ENCODE measurements at places on chromosomes 13 and 19.

- no peak for DNase-seq
These were observed at the start of gene HCST for GRCh38 chr19:35901854-35902661. Gene HCST, plus strand, starts transcription at chr19:35902529. Its CDS starts 65 bp downstream, at chr19:35902594.

DNA sequence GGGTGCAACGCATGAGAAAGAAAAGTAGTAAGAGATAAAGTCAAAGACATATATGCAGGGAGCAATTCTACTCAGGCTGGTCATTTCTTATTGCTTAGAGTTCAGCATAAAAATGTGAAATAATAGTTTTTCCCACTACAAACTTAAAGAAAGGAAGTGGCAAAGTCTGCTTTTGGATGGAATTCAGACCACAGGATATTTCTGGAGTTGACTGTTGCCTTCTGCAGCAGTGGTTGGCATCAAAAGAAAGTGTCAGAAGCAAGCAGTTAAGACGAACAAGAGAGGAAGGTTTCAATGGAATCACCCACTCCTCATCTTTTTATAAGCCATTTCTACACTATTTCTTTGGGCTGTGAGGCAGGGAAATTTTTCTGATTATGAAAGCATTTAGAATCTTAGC, 36.2 kb upstream of the TRPC4 start:
- DNase-seq = no peak

DNA sequence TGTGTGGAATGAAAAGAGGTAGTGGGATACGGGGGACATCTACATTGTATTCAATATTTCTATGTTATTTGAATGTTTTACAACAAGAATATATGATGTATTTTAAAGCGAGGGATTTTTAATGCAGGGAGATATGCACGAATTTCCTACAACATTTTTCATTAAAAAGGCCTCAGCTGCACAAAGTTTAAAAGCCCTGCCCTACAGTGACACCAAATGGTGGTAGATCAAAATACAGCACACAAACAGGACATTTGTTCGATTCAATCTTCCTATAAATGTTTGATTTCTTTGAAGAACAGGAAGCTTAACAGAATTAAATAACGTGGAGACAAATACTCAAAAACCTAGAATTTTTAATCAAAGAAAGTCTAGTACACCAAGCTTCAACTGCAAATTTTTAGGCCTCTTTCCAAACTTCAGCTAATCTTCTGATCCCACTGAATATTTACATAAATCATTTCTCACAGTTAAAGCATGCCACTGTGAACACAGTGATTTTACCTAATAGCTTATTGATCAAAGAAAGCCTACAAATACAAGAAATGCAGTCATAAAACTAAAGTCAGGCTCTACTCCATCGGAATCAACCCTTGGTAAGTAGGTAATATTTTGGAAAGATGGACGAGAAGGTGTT, 257.2 kb downstream of the DIAPH3 start:
- DNase-seq = no peak

DNA sequence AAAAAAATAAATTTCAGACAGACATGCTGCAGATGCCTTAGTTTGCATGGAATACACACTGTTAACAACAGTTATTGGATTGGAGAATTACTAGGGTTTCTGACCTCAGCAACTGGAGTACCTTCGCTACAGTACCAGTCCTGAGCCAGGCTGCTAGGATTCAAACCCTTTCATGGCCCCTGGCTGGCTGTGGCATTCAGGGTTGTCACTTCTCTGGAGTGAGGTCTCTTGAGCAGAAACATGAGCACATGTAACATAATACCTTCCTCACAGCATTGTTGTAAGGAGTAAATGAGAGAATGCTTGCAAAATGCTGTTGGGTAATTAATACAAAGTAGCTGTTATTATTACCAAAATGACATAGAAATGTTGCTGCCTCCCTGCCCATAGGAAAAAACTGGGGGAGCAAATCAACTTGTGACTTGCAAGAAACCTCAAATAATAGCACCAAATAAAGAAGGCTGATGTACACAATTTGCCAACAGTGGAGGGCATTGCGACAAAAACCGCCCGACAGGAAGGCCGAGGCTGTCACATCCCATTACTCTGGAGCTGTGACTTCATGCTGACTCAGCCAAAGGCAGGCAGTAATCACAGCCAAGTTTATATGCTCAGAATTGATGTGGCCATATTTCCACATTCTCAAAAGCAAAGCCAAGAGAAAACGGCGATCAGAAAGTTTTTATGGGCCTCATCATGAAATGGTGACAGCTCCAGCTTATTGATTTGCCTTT, 100.4 kb downstream of the RFC3 start:
- DNase-seq = no peak

DNA sequence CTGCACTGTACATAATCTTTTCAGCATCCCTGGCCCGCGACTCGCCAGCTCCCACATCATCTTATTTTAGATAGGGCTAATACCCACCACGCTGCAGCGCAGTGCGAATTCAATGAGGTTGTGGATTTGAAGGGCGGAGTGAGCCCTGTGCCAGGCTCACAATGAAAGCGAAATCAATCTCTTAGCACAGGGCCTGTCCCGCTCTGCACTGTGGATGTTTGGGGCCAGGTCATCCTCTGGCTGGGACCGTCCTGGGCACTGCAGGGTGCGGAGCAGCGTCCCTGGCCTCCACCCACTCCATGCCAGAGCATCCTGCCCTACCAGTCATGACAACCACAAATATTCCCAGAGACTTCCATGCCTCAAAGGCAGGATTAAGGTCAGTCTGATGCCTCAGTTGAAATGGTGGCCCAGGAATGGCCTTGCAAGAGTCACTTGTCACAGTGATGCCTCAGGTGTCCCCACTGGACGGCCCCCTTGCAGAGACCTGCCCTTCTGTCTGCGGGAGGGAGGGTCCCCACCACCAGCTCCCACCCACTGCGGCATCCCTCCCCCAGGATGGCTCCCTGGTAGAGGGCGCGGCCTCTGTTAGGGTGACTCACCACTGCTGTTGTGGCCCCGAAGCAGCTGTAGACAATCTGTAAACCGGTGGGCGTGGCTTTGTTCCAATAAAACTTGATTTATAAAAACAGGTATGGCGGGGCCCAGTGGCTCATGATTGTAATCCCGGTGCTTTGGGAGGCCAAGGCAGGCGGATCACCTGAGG, 5.6 kb downstream of the UHRF1 start:
- DNase-seq = peak; percentile 53

DNA sequence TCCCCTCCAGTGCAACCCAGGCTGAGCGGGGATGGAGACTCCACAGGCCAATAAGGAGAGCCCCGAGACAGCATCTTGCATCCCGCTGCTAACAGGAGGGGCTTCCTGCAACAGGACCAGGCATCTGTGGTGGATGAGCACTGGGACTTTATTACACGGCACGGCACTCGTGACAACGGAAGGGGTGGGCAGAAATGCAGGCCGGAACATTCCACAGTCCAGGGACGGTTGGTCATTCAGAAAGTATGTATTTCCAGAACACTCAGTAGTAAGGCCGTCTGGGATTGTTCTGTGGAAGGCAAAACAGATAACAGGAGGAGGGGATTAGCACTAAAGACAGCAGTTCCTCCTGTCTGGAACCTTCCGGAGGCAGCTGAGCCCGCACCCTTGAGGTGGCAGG, 3.3 kb upstream of the TM6SF2 start:
- no peak for DNase-seq

DNA sequence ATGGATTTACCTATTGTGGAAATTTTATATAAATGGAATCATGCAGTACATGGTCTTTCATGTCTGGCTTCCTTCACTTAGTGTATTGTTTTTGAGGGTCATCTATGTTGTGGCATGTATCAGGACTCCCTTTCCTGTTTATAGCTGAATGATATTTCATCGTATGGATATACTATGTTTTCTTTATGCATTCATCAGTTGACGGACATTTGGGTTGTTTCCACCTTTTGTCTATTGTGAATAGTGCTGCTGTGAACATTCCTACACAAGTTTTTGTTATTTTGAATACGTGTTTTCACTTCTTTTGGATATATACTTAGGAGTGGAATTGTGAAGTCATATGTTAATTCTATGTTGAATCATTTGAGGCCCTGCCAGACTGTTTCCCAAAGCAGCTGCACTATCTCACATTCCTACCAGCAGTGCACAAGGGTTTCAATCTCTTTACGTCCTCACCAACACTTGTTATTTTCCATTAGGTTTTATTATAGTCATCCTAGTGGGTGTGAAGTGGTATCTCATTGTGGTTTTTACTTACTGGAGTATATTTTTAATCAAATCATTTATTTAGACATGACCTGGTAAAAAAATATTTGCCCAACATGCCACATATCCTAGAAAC, 262.7 kb downstream of the DLEU7 start:
- DNase-seq = no peak

GRCh38 chr13:113537205-113537604, 46.7 kb upstream of the DCUN1D2 start:
- no peak for DNase-seq

DNA sequence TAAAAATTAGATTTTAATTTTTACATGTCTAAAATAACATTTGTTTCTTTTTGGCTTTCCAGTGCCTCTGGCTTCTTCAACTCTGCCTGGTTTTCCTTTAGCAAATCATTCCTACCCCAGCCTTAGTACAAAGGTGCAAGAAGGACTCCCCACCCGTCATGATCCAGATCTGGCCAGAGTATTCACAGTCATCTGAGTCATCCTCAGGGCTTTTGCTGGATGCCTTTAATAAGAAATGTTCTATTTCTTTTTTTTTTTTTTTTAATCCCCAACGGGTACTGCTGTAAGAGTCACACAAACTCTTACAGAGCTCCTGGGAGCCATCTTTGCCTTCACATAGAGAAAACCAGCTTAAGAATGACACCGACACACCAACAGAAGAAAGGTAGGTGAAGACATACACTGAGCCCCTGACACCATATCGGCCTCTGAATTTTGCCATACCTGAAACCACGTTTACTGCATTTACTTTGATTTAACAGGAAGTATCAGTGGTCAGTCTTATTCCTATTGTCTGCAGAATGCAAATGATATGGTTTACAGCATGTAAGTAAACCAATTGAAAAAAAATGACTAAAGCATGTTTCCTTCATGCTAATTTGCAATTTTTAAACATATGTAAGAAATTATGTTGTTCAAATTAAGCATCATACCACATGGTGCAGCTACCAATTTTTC, 184.4 kb downstream of the NALCN start:
- DNase-seq = no peak

GRCh38 chr13:21957833-21958232, 287.0 kb downstream of the FGF9 start:
- no peak for DNase-seq

- DNase-seq = no peak
These were observed 38.7 kb upstream of the GRTP1 start for GRCh38 chr13:113402471-113403254.

DNA sequence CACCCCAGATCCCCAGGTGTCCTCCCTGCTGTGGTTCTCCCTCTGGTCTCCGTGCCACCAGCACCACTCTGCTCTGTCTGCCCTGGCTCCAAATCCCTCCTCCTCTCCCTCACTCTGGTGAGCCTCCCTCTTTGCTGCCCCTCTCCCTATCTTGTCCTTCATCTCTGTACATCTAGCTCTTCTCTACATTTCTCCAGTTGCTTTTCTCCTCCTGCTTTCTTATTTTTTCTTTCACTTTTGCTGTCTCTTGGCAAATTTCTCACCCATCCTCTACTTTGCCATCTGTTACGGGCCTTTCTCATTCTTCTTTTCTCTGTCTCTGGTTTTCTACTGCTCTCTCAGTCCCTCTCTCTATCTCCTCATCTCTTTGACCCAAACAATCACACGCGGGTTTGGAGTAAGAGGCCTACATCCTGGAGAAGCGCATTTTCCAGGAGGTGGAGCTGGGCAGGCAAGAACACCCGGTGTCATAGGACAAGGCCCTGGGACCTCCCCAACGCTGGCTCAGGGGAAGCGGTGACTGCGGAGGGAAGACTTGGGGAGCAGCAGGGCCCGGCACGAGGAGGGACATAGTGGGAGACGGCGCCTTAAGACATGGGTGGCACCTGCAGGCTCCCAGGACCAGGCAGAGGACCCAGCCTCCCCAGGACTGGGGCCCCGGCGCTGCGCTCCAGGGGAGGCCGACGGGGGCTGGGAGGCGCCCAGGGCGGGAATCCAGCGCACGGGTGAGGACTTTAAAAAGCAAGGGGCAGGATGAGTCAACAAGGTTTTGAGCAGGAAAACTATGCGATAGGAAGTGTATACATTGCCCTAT, 9.9 kb downstream of the ZNF611 start:
- DNase-seq = no peak

GRCh38 chr13:108911807-108912206, 282.4 kb downstream of the MYO16 start:
- DNase-seq = no peak

DNA sequence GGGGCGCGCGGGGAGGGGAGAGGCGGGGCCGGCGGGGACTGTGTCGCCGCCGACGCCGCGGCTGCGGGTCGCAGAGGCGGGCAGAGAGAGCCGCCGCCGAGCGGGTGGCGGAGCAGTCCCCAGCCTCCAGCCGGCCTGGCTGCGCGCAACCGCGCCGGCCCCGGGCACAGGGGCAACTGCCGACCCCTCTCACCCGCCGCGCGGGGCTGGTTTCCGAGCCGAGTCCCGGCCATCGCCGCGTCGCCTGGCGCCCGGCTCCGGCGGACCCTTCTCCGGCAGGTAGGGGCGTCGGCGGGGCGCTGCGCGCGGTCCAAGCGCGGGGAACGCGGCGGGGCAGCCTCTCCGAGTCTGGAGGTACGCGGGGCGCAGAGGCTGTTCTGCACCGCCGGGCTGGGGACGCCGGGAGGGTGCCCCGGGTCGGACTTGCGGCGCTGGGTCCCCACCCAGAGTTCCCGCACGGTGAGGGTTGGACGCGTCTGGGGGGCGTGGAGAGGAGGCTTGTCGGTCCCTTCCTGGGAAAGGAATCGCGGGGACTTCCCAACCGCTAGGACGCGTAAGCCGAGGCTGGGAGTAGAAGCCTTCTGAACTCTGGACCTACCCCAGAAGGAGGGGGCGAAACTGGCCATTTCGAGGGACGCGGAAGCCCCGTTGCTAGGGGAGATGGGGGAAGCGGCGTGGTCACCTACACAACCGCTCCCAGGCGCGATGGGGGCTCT, 133.6 kb upstream of the MYO16 start:
- no peak for DNase-seq

DNA sequence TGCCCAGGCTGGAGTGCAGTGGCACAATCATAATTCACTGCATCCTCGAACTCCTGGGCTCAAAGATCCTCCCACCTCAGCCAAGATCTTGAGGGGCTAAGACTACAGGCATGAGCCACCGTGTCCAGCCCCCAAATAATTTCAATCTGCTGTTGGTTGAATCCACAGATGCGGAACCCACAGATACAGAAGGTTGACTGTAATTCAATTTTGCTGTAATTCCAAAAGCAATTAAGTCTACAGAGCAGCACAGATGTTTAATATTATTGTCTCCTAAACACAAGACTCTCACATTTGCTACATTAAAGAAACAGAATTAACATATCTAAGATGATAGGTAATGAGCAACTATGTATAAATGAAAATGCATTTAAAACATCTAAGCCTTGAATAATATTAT, 75.6 kb downstream of the MIPEP start:
- no peak for DNase-seq

- no peak for DNase-seq
These were observed 108.2 kb downstream of the KCNRG start for GRCh38 chr13:50123515-50123861.

DNA sequence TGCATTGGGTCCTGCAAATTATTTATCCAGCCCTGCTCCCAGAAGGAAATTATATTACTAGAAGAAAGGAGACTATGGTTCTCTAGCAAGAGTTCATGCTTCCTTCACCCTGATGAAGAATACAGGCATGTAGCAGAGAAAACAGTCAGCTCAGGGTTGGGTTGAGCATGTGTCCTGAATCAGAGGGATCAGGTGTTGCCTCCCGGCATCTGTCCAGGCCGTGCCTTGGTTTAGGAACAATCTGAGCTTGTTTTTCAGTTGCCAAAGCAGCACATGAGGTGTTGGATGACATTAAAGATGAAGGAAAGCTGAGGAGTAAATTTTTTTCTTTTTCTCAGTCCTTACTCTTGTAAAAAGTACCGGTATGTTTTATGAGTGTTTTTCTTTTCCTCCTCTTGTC, 62.0 kb downstream of the KL start:
- DNase-seq = no peak
